ENCODE measurements at places on chromosomes 16 and 17. TPM values are rescaled to one million over a fixed set of nuclear protein-coding genes. Genes with fewer than 3 reads are reported as not detected.

GRCh38 chr17:80260069-80260535 is 550 bp upstream of the RNF213 start:
- DNase-seq: peak; percentile 63

DNA sequence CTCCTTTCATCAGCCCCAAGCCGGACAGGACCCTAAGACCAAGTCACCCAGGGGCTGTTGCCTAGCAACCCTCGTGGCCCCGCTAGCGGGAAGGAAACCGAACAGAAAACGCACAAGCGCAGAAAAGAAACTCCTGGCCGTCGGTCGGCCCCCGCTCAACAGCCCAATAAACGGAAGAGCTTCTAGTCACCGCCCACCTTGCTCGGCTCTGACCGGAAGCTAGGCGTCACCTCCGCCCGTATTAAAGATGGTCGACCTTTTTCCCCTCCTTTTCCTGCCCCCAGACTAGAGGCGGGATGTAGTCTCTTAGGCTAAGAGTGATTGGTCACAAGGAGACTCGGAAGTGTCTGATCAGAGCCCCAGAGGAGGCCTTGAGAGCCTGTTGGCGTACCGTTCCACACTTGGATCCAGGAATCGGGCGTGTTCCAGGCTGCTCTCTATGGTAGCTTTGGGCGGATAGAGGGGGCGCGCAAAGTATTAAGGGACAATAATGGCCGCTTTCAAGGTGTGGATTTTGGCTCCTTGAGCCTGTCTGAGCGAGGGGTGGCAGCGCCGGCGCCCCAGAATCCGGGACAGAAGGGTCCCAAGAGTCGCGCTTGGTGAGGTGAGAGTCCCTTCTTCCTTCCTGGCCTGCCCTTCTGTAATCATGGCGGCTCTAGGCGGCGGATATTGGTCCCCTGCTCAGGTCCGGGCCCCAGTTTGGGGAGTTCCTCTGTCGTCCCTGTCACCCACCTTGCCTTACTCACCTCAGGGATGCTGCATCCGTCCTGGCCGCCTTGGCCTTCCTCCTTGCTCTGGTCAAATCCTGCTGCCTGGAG is at the start of the genes DHX38 and TXNL4B:
Gene DHX38 (plus strand): TSS at position 400 of the 818 bp plus-strand sequence. CDS start 2,311 bp downstream, outside the sequence.
Gene TXNL4B (minus strand): TSS at position 173 of the 818 bp plus-strand sequence. CDS start 2,871 bp downstream, outside the sequence.
- peak; percentile 89 for DNase-seq

GRCh38 chr17:42509409-42509808 is 26.6 kb upstream of the NAGLU start:
- DNase-seq: no peak

DNA sequence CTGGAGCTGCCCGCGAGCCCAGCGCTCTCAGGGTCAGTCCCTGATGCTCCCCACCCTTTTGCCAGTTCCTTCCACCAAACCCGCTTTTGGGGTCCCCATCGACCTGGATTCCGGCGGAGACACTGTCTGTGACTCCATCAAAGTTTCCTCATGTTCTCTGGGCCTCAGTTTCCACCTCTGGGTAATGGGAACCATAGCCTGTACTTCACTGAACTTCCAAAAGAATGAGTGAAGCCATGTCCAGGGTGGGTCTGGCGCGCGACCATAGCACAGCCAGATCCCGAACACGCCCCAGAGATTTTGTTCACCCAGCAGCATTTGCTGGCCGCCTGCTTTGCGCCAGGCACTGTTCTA is 327 bp downstream of the SDR42E2 start:
- no peak for DNase-seq

GRCh38 chr16:58119509-58119845 is 9.7 kb downstream of the CFAP20 start:
- no peak for DNase-seq

- no peak for DNase-seq
Observed at GRCh38 chr17:66533986-66534385, 231.6 kb downstream of the PRKCA start.

DNA sequence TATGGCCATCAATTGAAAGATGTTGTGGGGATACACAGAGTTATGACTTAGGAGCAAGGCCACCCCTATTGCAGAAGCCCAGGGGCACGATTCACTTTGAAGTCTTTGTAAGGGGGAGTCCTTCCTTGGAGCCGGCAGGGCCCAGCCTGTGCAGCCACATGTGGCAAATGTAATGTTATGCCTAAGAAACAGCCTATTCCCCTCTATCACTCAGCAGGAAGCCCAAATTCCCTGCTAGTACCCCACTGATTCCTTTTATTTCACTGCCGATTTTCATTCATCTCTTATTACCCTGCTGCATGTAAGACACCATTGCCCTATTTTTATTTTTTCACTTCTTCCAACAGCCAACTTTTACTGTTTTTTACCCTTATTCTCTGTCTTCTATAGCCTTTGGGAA is 233.2 kb downstream of the PMP22 start:
- no peak for DNase-seq

DNA sequence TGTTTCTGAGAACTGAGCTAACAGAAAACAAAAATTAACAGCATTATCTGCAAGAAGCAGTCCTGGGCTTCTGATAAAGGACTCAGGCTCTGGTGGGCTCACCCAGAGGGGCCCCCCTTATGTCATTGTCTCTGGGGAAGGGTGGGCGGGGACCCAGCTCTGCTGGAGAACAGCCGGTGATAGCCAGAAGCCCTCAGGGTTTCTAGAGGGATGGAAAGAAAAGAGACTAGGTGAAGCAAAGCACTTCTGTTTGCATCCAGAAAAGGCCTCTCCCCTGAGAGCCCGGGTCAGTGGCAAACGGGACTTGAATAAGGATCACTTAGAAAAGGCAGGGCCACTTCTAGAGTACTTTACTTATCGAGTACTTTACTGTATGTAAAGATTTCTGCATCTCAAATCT is 7.0 kb upstream of the CDC42EP4 start:
- DNase-seq: no peak

DNA sequence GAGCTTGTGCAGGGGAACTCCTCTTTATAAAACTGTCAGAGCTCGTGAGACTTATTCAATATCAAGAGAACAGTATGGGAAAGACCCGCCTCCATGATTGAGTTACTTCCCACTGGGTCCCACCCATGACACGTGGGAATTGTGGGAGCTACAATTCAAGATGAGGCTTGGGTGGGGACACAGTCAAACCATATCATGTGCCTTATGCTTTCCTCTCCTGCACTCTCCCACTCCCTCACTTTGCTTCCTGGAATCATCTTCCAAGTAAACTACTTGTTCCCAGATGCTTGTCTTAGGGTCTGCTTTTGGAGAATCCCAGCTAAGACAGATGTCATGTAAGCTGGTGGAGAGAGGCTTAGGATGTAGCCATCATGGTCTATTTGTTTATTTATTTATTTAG is 271.2 kb downstream of the HAPSTR1 start:
- no peak for DNase-seq

- no peak for DNase-seq
Observed at GRCh38 chr17:16910341-16910740, 61.6 kb downstream of the TNFRSF13B start.

GRCh38 chr17:50559674-50560184 is 786 bp upstream of the CACNA1G start:
- peak; percentile 51 for DNase-seq

DNA sequence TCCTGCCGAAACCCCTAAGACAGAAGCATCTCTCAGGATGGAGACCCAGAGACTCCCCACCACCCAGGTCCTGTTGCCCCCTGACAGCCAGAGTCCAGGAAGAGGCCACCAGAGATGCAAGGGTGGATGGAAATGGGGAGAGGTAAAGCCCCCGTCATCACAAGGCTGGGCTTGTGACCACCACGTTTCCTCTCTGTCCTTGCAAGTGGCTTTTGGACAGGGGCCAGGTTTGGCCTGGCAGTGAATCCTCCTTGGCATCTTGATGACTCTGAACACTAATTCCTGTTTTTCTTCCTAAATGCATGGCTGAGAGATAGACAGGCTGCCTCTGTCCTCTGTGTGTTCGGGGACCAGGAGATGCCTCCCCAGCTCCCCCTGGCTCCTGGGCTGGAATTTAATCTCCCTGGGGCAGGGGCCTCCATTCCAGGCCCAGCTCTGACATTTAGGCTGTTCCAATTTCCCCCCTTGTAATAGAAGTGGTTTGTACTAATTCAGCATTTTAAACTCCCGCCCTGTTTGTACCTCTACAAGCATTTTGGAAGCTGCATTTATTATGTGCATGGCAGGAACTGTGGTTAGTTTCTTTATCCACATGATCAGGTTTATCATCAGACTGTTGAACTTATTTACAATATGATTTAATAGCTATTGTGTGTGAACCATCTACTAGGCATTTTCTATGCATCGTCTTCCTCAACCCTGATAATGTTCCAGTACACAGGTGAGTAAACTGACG is 116.1 kb upstream of the IRX6 start:
- no peak for DNase-seq

GRCh38 chr17:71502443-71502842 is 618.4 kb upstream of the SOX9 start:
- DNase-seq: no peak

GRCh38 chr17:33664116-33664840 is 371.2 kb upstream of the ASIC2 start:
- DNase-seq: no peak

GRCh38 chr17:77285594-77286390 is 145.0 kb downstream of the SEC14L1 start:
- no peak for DNase-seq

DNA sequence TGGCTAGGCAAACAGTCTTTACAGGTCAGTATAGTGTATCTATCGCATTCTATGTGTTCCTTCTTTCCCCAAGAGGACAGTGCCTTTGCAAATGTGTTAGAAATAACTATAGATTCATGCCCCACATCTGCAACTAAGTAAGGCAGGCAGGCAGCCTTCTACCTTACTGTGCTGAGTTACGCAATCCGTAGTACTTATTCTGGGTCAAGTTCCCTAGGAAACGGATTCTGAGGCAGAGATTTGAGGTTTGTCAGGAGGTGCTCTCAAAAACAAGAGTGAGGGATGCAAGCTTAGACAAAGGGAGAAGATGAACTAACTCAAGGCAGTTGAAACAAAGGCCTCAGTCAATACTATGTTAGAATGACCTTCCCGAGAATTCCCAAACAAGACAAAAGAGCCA is 12.7 kb upstream of the ANKFY1 start:
- no peak for DNase-seq

GRCh38 chr16:52128361-52128760 is 418.6 kb downstream of the TOX3 start:
- no peak for DNase-seq

DNA sequence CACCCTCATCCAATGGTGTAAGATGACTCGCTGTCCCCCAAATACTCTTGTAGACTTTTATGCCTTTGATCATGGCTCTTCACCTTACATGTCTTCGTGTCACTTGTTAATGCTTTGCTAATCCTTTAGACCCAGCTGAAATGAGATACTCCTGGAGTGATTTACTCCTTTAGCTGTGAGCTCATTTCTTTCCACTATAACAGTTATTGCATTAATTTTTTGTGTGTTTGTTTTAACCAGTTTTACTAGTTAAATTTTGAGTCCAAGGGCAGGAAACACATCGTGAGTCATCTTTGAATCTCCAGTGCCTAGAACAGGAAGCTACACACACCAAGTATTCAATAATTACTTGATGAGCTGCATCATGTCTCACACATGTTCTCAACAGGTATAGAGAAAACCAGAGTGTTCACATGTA is 6.5 kb upstream of the CTCF start:
- no peak for DNase-seq

Gene C1QTNF1
- total RNA-seq: 0.15 TPM

Gene TBC1D28
- 0.44 TPM for total RNA-seq

Gene CLEC19A
- total RNA-seq: not detected

Gene DLX4
- 0.29 TPM for total RNA-seq

Gene ARL5C
- total RNA-seq: not detected

Gene PRSS21
- total RNA-seq: not detected

Gene PLD6
- total RNA-seq: 1.1 TPM

Gene CCDC92B
- 19.0 TPM for total RNA-seq

Gene KRTAP2-2
- not detected for total RNA-seq

All from glutamatergic neuron (in vitro differentiated cells).